ENCODE measurements at places on chromosomes 7 and 10.

DNA sequence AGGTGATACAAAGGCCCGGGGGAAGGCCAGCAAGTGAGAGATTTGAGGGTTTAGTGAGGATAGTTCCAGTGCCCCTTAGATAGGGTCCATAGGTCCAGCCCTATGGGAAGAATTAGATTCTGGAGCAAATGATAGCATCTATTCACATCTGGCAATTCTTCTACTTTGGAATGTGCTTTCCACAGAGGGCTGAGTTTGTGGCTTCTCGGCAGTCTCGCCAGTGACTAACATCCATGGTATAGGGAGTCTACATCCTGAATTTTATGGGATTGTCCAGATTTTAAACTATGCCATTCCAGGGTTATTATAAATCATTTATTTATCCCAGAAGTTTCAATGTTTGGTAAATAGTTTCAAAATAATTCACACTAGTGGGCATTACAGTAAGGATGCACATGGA lies 207.3 kb upstream of the ADO start:
- no peak for DNase-seq

- DNase-seq: no peak
Observed at GRCh38 chr10:92327445-92328433, 36.8 kb downstream of the MARCHF5 start.

DNA sequence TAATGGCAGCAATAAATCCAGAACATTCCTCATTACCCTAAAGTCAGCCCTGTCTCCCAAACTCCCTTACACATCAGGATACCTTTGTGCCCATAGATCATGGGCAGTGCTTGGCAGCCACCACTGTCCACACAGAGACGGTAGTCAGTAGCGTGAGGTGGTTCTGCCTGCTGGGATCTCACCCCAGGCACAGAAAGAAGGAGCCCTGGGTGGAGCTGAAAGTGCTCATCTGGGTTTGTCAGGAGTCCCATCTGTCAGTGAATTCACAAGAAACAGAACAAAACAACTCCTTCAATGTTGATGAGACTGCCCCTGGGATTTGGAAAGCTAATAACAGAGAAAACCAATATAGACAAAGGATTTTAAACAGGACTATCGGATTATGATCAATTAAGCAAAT lies 90.2 kb upstream of the PRSS58 start:
- no peak for DNase-seq

DNA sequence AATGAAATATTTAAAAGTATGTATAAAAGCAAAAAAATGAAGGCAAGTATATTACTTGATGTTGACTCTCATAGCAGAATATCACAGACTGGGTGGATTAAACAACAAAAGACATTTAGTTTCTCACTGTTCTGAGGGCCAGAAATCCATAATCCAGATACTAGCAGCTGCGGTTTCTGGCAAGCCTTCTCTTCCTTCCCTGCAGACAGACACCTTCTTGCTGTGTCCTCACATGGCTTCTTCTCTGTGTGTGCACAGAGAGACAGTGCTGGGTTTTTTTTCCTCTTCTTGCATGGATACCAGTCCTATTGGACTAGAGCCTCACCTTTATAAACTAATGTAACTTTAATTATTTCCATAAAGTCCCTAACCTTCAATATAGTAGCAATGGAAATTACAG lies 127.9 kb upstream of the AKR1E2 start:
- DNase-seq: no peak

DNA sequence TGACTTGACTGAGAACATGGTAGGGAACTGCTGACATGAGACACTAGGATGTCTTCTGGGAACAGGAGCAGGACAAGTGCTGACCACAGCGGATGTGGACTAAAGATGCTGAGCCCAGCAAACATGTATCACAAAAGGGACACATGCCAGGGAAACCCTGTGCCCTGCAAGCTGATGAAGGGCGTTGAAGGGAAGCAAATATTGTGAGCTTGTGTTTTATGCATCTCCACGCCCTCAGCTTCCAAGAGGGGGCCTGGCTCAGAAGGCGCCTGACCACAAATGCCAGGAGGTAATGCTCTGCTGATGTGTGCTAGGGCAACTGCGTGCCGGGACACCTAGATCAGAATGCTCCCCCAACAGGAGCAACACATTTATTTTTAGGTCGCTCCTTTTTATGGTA lies 207.3 kb downstream of the CXCL12 start:
- no peak for DNase-seq

DNA sequence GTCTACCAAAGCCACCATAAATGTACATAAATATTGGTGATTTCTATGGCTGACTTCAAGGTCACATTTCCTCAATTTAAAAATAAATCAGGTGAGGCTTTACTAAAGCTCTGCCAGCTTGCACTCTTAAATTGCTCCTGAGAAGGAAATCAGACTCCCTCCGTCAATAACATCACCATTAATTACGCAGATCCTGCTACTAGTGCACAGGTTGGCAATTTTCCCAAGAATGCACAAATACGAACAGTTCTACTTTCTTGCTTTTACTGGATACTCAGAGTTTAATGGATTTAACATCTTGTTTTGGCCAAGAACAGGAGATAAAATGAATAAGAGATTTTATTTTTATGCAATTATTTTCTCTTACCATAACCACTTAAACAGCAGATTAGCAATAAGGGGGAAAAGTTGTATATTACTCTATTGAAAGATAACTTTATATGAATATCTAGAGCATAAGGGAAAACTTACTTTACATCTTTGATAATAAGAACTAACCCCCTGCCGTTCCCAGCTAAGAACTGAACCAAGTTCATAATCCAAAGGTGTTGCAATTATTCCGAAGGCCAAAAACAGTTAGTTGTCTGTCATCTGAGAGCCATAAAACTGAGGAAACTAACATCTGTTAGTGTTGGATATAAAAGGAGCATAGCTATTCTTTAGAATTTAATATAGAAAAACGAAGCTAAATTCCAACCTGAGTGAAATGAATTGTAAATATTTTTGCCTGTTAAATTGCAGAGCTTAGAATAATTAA lies 140.5 kb downstream of the TWIST1 start:
- no peak for DNase-seq

GRCh38 chr10:113458451-113458850 lies 94.4 kb upstream of the HABP2 start:
- no peak for DNase-seq

- DNase-seq: no peak
Observed at GRCh38 chr10:60377042-60377352, 12.7 kb downstream of the ANK3 start.
